NCI-H460 (cell line): ENCODE measurements at places on chromosomes 2 and 18.
A peak's percentile ranks its signal among the peaks of the same experiment; 100 is the strongest.

DNA sequence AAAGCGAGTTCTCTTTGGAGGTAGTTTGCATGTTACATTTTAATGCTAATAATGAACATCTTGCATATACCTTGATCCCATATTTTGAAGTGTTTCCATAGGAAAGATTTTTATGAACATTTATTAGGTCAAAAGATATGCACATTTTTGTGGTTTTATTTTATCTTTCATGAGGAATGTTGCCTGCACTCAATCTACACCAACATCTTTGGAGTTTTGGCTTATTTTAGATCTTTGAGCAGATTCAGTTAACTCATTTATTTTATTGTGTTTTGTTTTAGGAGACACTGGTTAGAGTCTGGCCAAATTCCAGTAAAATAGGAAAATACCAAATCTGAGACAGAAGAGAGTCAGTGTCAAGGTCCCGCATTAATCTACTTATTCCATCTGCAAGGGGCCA lies 540.9 kb downstream of the RNF144A start:
- no peak for DNase-seq

GRCh38 chr2:173672573-173673340 lies 292.4 kb downstream of the SP3 start:
- DNase-seq: no peak

DNA sequence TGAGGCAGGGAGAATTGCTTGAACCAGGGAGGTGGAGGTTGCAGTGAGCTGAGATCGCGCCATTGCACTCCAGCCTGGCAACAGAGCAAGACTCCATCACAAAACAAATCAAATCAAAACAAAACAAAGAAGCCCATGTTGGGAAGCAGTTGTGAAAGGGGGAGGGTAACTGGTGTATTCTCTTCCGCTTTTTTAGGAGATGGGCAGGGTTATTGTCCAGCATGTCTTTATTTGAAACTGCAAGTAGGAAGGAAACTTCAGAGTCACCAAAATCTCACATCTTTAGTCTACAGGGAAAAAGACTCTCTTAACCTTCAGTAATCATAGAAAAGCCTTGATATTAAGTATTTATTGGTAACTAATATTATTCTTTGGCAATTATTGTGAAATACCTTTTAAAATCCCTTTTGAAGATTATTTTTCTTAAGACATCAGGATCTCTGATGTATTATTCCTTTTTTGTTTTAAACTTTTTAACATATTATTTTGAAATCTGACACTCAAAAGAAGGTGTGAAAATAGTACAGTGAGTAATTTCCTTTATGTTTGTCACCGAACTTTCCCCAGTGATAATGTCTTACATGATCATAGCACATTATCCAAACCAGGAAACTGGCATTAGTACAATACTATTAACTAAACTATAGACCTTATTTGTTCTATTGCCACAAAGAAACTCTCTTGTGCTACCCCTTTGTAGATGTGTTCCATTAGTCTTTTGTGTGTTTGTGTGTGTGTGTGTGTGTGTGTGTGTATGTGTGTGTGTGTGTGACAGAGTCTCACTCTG lies 84.3 kb upstream of the LTBP1 start:
- no peak for DNase-seq

GRCh38 chr2:199257261-199258224 lies 200.2 kb downstream of the SATB2 start:
- DNase-seq: no peak

DNA sequence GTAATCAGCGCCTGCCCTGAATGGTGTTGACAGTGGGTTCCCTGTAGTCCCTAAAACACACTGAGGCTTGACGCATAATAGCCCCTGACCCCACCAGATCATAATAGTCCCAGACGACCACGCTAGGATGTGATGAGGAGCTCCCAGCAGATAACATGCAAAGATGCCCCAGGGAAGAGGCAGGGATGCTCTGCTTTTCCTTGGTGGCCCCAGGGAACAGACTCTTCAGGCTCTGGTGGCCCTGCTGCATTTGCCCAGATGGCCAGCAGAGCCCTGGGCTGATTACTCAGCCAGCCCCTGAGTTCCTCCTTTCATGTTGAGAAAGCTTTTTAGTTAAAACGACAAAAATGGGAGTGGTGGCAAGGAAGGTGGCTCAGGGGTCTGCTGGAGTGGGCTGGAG lies 5.9 kb upstream of the NCKAP5 start:
- DNase-seq: no peak

DNA sequence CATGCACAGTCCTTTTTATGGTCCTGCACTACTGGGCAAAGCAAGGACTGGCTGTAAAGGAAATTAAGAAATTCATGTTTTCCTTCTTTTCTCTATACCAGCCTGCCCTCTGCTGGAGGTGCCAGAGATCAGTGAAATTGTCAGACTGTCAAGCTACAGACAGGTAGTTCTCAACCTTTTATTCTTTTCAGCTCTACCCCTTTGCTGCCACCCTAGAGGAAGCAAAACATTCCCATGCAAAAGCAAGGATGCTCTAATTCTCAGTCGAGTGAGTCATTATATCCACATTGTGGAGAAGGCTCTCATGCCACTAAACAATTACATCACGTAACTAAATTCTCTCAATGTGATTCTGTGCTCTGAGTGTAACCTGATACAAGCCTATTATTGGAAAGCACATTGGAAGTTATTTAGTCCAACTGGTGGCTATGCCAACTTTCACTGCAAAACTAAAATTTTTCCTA lies 25.0 kb upstream of the RAPGEF4 start:
- peak; percentile 72 for DNase-seq

DNA sequence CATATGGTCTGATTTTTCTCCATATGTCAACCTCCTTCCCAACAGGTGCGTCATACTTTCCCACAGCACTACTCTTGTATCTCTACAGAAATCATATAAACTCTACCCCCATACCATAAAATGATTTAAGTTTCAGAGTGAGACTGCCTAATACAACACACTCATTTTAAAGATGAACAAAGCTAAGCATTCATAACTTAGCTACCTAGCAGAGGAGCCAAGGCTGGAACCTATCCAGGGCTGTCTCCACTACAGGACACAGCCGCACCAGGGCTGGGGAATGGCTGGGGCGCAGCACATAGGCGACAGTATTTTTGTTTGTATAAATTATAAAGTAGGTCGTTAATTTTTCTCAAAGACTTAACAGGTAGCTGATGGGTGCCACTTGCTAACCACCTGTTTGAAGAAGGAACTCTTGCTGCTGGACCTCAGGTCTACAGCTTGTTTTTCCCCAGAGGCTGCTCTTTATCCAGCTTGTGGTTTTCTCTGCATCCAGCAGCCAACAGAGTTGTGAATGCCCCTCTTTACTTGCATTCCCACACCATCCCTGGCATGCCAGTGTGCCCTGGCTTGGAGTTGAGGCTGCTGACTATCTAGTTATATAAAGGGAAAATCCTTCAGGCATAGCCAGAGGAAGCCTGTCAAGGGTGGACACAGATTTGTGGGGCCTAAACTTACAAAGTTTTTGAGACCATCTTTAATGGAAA lies 62.0 kb downstream of the HNRNPLL start:
- DNase-seq: no peak

DNA sequence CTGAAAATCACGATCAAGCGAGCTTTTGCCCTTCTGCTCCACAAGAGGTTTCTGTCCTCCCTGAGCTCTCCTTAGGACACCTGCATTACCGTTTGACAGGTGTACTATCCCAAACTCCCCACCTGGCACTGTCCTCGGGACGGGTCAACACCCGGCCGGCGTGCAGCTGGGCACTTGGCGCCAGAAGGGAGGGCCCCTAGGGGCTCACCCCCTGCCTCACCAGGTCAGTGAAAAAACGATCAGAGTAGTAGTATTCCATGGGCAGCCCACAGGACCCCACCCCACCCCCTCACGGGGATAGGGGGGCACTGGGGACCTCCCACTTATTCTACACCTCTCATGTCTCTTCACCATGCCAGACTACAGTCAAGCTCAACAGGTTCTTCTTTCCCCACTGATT lies 117.6 kb upstream of the ANKRD30BL start:
- no peak for DNase-seq

- DNase-seq: no peak
These were observed 69.6 kb upstream of the ALPP start for GRCh38 chr2:232308986-232309385.

- no peak for DNase-seq
These were observed 88.8 kb upstream of the TAF1B start for GRCh38 chr2:9754532-9754887.

- no peak for DNase-seq
These were observed 180.6 kb upstream of the HDAC4 start for GRCh38 chr2:239581352-239581901.
